ENCODE measurements at places on chromosomes 2 and 18.

DNA sequence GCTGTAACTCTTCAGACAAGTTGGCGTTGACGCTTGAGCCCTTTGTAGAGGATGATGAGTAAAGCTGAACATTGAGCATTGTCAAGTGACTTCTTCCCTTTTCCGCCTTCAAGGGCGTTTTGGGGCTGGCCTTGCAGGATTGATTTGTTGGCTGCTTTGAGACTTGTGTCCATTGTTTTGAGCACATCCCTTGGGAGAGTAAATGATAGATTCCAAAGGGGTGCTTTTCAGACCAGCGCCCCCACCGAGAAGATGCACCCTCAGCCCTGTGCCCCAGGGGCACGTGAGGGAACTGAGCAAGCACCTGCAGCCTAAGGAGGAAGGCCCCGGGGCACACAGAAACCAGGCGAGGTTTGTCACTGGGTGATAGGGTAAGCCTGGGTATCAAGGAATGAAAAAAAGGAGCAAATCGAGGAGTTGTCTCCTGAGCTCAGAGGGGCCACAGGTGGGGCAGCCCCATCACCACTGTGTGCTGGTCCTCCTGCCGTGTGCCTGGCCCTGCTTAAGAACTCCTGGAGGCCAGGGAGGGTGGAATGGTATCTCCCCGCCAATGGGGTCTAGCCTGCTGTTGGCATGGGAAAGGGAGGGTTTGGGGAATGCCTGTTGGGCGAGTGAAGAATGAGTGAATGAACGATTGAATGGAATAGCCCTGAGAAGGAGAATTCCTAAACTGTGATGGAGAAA is 64.0 kb downstream of the RAB31 start:
- DNase-seq: no peak

DNA sequence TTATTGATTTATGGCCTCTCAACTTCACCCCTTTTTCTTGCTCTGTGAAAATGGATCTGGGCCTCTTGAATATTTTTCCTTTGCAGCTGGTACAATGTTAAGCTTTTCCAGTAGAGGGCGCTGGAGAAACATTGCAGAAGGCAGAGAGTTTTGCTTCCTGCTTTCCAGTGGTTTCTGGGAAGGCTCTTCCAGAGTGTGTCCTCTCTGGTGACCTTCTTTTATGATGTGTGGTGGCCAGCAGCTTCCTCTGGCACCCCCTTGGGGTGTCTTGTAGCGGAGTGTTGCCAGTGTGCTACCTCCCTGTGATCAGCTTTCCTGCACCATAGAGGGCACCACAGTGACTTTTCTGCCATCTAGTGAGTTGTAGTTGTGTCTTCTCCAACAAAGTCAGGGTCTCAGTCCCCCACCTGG is 25.4 kb upstream of the MGAT5 start:
- no peak for DNase-seq

GRCh38 chr18:74571895-74572680 is 25.6 kb upstream of the ZNF407 start:
- DNase-seq: no peak

DNA sequence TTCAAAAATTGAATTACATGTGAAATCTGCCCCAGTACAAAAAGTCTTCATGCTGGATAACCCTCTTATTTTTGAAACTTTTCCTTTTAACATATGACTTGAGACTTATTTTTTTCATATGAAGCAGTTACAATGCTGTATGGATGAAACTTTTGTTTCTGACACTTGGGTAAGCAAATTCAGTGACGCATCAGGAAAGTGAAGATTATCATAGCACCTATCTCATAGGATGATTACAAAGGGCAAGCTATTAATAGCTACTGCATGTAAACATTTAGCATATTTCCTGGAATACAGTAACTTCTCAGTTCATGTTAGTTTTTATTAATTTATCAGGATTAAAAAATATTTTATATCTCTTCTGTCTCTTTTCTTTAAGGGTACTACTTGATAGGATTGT is 1109.2 kb downstream of the LRP1B start:
- no peak for DNase-seq

GRCh38 chr18:45825258-45826044 is at the start of gene SIGLEC15:
TSS of gene SIGLEC15 (plus strand) at chr18:45825675. CDS start at chr18:45825729, 54 bp downstream.
- no peak for DNase-seq

- DNase-seq: no peak
Measured at GRCh38 chr2:47271054-47272000, 116.2 kb upstream of the STPG4 start.

DNA sequence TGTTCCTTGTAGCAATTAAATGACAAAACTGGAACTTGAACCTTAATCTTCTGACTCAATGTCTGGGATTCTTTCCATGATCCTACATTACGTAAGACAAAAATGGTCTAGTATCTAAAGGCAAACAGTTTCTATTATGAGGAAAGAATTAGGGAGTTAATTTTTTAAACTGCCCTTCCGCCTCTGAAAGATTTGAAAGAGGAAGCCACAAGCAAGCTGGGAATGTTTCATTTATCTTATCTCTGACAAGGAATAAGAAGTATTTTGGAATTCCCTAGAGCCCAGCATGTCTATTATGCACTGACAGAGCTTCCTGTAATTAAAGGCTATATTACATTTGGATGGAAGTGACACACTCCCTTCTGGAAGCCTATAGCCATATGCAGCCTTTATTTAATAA is 558.8 kb upstream of the CDH2 start:
- DNase-seq: no peak

GRCh38 chr18:52310651-52311050 is 29.3 kb upstream of the DCC start:
- DNase-seq: no peak

DNA sequence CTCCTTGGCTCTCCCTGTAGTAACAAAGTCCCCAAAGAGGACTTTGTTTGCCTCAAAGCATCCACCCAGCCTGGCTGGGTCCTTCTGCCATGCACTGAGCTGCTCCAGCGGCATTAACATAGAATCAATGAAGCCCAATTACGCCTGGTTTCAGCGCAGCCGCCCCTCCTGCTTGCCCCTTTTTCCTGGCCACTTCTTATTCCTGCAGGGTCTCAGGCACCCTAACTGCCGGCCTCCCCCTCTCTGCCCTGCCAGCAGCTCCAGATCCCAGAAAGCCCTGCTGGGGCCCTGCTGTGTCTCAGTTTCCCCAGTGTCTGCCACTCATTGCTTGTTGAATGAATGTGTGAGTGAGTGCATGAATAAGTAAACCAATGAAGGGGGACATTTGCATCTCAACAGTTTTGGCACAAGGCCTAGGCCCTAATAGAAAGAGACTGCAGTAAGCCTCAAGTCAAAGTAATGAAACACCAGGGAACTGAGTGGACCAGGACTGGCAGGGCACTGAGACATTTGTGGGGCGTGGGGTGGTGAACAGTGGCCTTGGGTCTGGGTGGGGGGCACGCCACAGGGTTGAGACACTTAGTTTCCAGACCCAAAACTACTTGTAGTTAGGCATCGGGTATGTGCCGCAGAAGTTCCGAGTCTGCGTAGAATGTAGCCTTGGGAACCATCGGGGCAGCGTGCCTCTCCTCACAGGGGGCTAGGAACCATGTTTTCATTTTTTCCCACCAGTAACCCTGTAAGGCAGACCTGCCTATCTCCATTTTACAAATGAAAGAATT is 60.6 kb downstream of the SMAD7 start:
- DNase-seq: no peak

DNA sequence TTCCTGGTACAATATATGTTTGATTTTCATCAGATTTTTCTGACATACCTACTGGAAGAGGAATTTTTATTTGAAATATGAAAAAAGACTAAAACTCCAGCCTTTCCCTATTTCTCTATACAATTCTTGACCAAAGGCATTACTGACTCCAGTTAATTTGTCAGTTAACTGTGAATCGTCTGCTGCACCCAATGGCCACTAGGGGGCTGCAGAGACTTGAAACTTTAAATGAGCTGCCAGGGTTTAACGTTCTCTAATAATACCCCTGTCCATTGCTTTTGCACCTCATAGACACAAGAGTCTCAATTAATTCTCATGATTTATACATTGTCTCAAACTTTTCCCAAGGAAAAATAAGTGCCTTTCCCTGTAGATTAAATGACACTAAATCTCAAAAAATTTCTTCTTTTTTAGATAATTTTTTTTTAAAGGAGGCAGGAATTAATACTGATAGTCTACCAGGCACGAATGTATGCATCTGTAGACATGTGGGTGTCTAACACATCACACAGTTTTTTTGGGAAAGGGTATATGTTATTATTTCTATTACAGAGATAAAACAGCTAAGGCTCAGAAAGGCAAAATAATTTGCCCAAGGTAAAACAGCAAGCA is 1.8 kb upstream of the ALK start:
- DNase-seq: no peak

DNA sequence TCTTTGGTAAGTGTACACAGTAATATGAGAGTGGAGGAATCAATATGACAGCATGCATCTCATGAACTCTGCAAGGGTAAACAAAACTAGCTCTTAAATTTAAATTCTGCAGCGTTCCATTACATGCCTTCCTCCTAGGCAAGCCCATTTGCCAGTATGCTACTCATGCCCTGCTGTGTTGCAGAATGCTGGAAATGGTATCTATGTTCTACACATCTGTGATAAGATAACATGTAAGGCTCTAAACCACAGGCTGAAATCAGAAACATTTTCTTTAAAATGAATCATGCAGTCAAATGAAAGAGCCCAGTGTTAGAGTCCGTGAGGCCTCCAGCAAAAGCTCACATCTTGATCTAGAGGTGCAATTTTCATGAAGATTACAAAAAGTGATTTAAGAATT is 112.8 kb upstream of the FN1 start:
- DNase-seq: no peak

- DNase-seq: no peak
Measured at GRCh38 chr2:176067589-176068418, 16.0 kb downstream of the EVX2 start.

DNA sequence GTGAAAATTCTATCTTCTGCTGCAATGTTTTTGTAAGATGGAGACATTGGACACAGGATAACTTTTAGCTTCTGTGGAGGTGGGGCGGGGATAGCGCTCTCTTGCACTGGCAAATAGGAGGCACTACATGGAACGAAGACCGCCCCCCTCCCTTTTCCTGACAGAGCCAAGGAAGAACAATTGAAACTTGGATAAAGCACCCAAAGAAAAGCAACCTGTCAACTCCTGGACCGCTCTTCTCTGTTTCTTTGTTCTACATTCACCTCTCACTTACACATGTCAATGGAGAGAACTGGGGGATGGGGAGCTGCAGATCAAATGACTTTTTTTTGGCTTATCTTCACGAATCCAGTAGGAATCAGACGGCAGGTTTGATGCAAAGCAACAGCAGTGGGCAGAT is 126.3 kb upstream of the CHAC2 start:
- DNase-seq: no peak

DNA sequence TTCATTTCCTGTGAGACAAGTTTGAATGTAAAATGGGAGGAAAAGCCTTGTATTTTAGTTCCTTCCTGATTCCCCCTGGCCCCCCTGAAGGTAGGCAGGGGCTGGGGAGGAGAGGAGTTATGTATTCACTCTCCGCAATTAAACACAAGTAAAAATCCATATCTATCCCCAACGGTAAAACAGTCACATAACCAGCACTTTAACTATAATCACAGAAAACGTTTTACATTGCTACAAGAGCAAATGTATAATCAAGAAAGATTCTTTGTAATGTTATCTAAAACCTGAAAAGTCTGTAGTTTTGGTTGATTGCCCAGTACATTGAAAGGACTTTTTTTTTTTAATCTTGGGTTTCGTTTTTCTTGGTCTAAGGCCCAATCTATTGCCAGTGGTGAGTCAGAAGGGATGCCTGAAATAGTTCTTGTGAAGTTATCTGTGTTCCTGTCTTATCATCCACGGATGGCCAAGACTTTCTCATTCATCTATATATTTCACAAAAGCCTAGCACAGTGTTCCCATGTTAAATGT is 34.5 kb upstream of the CCNYL1 start:
- no peak for DNase-seq

DNA sequence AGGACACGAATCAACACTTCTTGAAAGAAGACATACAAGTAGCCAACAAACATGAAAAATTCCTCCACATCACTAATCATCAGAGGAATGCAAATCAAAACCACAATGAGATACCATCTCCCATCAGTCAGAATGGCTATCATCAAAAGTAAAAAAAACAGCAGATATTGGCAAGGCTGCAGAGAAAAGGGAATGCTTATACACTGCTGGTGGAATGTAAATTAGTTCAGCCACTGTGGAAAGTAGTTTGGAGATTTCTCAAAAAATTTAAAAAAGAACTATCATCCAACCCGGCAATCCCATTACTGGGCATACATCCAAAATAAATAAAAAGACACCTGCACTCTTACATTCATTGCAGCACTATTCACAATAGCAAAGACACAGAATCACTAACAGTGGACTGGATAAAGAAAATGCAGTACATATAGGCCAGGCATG is 78.7 kb downstream of the GRB14 start:
- no peak for DNase-seq

DNA sequence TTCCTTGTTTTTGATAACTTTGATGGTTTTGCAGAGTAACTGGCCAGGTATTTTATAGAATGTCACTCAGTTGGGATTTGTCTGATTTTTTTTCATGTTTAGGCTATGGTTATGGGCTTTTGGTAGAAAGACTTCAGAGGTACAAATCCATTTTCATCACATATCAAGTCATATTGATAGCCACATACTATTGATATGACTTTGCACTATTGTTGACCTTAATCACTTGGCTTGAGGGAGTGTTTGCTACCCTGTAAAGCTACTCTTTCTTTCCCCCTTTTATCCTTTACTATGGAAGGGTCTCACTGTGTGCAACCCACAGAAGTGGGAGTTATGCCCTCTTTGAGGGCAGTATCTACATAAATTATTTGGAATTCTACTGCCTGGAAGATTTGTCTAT is 109.8 kb downstream of the BABAM2 start:
- no peak for DNase-seq

GRCh38 chr18:24014062-24014985 is at the start of gene TTC39C:
TSS of gene TTC39C (plus strand) at chr18:24014754. CDS start at chr18:24014872, 118 bp downstream.
- peak; percentile 49 for DNase-seq

DNA sequence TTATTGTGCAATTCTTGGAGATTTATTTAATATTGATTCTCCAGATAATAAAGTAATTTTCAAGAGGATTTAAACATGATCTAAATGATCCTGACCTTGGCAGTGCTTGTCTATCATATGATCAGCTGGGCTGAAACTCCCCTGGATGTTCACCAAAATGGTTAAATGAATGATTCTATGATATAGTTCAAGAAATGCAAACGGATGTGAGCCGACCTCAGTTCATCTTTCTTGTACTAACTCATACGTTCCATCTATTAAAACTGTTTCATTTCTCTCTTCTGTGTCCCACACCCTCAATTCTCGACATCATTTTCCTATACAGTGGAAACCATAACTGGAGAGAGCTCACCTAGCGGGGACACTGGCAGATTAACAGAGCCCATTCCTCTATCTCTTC is 281.7 kb upstream of the CCDC68 start:
- no peak for DNase-seq

All from esophagus squamous epithelium (tissue), 5 donors.